LNCaP clone FGC (cell line): ENCODE measurements at places on chromosomes 12 and 14.
A peak's percentile ranks its signal among the peaks of the same experiment; 100 is the strongest.

- DNase-seq: no peak
These were observed 12.8 kb upstream of the RILPL1 start for GRCh38 chr12:123546281-123546680.

DNA sequence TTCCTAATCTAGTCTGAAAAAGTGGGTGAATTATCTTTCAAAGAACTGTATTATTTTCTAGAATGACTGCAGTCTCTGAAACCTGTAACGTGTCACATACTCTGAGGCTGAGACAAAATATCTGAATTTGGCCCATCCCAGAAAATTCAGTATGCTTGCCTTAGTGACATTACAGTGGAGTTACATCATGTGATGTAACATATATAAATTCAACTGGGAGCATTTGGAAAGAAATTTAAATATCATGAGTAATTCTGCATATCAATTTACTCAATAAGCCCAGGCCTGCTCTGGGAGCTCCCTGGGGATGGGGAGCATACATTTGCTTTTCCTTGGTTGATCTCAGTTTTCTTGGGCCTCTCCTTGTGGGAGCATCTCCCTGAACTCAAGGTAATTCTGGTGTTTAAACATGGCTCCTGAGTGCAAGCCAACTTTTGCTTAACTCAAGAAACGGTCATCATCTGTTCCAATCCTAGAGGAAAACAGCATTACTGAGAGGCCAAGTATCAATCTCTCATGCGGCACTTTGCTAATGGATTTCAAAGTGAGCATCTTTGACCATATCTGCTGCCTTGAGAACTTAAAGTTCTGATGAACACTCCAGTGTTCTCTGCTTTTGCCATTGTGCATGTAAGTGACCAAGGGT, 54.4 kb downstream of the AKAP6 start:
- DNase-seq: no peak

DNA sequence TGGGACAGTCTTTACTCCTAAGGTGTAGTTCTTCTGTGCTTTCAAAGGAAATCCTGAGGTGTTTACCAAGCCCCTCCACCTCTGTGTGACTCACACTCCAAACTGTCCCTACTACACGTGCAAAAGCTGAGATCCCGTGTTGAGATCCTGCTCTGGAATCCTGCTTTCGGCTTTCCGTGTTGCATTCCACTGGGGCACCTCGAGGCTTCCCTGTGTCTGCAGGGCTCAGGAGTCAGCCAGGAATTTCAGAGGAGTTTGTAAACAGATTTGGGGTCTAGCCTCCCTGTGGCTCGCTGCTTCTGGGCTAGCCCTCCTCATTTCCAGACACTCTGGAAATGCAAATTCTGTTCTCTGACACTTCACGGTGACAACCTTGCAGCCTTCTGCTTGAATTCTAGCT, 48.4 kb downstream of the CACNA2D4 start:
- no peak for DNase-seq

DNA sequence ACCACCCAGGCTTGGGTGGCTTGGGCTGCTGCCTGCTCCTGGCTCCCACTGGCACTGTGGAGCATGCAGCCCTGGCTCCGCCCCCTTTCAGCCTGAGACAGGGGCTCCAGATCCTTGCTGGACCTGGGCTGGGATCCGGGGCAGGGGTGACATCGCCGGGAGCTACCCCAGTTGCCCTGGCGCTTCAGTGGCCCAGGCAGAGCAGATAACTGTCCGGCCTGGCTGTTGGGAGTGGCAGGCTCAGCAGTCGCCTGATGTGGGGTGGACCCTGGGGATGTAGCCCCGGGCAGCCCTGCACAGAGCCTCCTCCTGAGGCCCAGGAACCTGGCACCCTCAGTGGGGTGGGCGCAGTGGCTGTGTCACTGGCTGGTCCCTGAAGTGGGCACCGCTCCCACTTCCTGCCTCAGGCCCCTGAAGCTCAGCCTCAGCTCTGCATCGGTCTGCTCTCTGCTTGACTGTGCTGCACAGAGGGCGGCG, 57.9 kb downstream of the FUT8 start:
- no peak for DNase-seq

- no peak for DNase-seq
These were observed 903.6 kb upstream of the TMEM132C start for GRCh38 chr12:127363392-127363791.

DNA sequence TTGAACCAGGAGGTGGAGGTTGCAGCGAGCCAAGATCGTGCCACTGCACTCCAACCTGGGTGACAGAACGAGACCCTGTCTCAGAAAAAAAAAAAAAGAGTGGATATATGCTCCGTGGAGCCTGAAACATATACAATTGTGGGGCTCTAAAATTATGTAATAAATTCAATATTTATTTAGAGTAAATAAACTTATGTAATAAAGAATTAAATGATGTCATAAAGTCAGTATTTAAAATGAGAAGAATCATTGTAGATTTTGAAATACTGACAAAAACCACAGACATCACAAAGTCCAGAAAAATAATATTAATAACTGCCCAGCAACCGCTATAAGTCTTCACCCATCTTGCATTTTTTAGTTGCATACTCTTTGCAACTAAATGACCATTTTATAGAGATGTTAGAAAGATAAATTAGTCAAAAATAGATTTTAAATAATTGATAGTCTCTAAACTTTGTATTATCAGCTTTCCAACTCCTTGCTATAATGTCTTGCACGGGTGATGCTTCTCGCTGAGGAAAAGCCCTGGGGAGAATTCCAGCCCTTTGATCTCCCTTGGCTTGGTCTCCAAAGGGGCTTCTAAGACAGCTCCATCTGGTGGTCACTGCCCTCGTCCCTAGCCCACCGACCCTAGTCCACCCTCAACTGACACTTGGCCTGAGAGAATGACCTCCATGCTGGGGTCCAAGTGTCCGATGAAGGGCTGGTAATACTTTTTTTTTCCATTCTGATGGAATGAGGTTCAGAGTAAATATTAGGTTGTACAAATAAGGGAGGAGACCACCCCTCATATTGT, 7.9 kb upstream of the TMBIM6 start:
- no peak for DNase-seq

- no peak for DNase-seq
These were observed 329.7 kb downstream of the TMEM121 start for GRCh38 chr14:105855893-105856675.

DNA sequence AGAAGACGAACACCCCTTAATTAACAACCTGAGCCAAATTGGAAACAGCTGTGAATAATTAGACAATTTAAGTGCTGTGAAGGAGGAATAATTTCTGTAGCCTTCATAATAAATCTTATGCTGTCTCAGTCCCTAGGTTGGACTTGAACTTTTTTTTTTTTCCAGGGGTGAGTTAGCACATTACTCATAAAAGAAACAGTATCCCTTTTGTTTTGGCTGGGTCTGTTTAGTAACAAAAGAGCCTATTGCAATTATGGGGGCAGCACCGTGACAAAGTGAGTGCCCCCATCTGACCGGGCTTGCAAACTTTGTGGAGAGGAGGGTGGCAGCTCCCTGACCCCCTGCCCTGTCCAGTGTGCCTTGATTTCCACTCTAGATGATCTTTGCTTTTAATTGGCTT, 167.4 kb downstream of the DICER1 start:
- DNase-seq: no peak

DNA sequence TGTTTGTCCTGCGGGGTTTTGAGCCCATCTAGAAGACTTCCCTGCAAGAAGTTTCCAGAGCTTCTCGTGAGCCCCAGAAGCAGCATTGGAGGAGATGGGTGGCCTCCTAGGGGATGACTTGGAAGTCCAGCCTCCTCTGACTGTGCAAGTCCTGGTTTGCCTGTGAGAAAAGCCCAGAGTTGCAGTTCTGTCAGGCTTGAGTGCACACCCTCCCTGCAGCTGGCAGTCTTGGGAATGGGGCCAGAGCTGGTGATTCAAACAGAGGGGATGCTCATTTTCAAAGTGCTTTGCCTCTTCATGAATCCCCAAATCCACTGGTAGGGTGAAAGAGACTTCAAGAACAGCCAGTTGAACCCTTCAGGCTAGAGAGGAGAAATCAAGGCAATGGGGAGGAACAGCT, 3.9 kb upstream of the PPP1R1A start:
- DNase-seq: no peak

GRCh38 chr14:73344319-73344718, 107.0 kb downstream of the PAPLN start:
- no peak for DNase-seq

GRCh38 chr14:104933746-104934733, 9.4 kb downstream of the PLD4 start:
- no peak for DNase-seq

- no peak for DNase-seq
These were observed 39.1 kb downstream of the SPPL3 start for GRCh38 chr12:120865098-120865497.

DNA sequence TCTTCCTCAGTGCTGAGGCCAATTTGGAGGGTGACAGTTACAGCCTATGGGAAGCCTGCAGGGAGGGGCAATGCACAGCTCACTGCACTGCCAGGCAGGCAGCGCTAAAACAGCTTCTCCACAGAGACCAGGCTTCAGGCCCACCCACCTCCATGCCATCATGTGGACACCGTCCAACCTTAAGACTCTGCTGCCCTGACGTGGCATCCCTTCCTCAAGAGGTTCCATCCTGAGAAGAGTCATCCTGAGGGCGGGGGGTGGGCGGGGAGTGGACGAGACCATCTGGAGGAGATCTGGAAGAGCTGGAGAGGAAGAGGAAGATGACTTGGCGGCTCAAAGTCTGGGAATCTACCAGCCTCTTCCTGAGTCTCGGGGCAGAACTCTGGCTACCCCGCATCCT, 8.4 kb upstream of the ACVRL1 start:
- no peak for DNase-seq

- DNase-seq: no peak
These were observed 99.6 kb downstream of the APAF1 start for GRCh38 chr12:98744680-98745079.

- DNase-seq: peak; percentile 91
These were observed 12.4 kb downstream of the ERG28 start for GRCh38 chr14:75648066-75648838.

GRCh38 chr12:10098791-10099190, at the start of gene CLEC1A:
Gene CLEC1A (minus strand): TSS chr12:10098985. CDS start chr12:10098922, 63 bp downstream.
- DNase-seq: no peak

- no peak for DNase-seq
These were observed 6.9 kb upstream of the NAA25 start for GRCh38 chr12:112115259-112116045.

- peak; percentile 79 for DNase-seq
These were observed 308.1 kb downstream of the RPAP3 start for GRCh38 chr12:47397664-47398281.

DNA sequence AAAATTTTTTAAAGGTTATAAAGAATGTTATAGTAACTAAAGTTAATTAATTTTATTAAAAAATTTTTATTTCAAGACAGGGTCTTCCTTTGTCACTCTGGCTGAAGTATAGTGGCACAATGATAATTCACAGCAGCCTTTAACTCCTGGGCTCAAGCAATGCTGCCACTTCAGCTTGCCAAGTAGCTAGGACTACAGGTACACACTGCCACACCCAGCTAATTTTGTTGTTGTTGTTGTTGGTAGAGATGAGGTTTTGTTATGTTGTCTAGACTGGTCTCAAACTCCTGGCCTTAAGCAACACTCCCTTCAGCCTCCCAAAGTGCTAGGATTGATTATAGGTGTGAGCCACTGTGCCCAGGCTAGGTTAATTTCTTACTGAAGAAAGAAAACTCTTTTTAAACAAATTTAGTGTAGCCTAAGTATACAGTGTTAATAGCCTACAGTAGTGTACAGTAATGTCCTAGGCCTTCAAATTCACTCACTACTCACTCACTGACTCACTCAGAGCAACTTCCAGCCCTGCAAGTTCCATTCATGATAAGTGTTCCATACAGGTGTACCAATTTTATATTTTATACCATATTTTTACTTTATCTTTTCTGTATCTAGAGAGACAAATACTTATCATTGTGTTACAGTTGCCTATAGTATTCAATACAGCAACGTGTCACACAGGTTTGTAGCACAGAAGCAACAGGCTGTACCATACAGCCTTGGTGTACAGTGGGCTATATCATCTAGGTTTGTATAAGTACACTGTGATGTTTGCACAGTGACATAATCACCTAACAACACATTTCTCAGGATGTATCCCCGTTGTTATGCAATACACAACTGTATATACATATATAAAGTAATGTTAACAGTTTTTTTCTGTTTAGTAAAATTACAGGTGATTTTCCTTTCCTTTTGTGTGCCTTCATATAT, 24.7 kb upstream of the DNAAF2 start:
- DNase-seq: peak; percentile 62

DNA sequence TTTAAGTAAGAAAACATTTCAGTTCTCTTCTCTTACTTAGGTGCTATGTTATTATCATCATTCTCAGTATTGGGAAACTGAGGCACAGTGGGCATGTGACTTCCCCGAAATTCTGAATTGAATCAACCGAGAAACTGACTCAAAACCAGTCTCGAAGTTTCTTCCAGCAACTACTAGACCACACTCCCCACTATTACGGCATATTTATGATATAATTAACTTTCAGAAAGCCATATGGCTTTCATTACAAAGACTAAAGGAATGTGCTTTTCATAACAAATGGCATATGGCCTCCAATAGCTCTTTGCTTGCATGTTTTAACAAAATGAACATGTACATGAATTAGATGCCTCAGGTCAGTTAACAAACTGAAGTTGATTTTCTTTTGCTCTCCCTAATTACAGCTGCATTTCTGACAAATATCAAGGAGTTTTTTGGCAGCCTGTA, 182.9 kb upstream of the SLC38A2 start:
- DNase-seq: no peak

DNA sequence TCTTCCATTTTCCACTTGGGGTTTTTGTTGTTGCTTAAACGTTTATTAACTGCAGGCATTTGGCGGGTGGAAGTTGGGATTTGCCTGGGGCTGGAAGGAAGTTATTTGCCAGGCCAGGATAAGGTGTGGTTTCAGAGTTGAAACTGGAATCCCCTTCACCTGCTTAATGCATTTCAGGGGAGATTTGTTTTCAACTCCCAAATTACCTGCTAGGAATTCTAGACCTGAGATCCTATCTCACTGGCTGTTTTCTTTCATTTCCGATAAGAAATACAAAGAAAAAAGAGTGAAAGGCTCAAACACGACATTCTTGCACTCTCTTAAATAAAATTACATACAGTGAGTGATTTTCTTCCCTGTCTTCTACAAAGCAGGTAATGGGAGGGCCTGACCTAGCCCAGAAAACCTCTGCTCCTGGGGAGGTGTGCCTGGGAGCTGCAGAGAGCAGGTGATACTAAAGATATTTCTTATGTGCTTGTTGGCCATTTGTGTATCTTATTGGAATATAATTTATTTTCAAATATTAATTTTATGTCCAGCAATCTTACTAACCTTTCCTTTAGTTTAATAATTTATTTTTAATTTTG, 278.2 kb downstream of the ZFP36L1 start:
- DNase-seq: no peak

DNA sequence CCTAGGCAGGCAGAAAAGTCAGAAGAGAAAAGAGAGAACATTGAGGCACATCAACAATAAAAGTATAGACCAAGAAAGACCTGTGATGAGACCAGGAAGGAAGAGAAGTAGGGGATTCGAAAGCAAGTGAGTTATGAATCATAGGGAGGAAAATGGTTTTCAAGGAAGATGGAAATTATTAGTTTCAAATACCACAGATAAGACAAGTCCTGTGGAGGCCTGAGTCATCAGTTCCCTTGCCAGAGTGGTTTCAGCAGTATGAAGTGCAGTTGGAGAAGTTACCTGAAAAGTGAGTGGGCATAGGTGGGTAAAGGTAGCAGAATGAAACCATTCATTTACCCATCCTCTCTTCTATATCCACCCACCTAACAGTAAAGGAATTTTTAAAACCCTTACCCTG, 25.2 kb upstream of the TSPAN8 start:
- no peak for DNase-seq

- DNase-seq: no peak
These were observed 181.0 kb downstream of the MON2 start for GRCh38 chr12:62647586-62647985.

GRCh38 chr12:100733817-100734593, 60.6 kb upstream of the ANO4 start:
- peak; percentile 26 for DNase-seq
